ENCODE measurements at places on chromosomes 7 and 10.

DNA sequence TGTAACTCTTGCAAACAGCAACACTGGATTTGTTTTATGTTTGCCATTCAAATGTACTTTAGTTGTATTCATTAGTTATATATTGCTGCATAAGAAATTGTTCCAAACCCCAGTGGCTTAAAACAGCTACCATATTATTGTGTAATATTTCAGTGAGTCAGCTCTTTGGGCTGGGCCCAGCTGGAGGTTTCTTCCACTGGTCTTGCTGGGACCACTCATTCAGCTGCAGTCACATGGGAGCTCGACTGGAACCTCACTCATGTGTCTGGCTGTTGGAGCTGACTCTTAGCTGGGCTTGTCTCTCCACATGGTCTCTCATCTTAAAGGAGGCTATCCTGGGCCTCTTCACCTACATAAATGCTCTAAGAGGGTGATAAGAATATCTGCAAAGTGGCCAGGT, 23.2 kb upstream of the PIP4K2A start:
- H3K36me3 ChIP-seq: no peaks in the 10 kb centered on the region
- no peak overlapping the region for H3K4me3 ChIP-seq
- no peaks in the 10 kb centered on the region for H3K4me1 ChIP-seq
- H3K27me3 ChIP-seq: no peaks in the 10 kb centered on the region

DNA sequence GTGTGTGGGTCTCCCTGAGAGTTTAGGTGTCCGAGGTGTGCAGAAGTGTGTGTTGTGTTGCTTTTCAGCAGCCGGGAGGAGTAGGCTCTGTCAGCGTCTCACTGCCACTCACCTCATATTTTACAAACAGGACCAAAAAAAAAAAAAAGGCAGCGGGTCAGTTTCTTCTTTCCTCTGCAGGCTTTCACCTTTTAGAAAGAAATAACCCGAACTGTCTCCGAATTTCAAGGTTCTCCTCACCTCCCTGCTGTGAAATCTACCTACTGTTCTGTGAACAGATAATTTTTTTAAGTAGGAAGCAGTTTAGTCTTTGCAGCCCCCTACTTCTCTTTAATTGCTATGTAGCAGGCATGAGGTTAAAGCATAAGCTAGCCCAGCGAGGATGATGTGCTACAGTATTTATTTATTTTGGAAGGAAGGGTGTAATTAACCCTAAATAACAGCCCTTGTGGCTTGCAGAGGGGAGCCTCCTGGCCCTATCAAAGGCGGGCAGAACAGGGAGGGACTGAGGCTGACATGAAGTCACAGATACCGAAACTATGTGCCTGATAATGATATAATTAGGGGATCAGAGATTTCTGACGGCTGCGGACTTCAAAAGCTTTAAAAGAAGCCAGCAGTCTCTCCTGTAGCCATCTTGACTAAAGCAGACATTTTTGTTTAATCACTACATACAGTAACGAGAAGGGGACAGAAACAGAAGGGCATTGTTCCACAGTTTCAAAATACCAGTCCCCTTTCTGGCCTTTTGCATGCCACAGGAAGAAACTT, 1.6 kb downstream of the BAMBI start:
- H3K27ac ChIP-seq: no peak overlapping the region
- no peaks in the 10 kb centered on the region for H3K27me3 ChIP-seq
- H3K4me3 ChIP-seq: peak overlapping the region; percentile 82
- DNase-seq: no peak
- H3K4me1 ChIP-seq: peaks cover 30% of the 10 kb centered on the region

DNA sequence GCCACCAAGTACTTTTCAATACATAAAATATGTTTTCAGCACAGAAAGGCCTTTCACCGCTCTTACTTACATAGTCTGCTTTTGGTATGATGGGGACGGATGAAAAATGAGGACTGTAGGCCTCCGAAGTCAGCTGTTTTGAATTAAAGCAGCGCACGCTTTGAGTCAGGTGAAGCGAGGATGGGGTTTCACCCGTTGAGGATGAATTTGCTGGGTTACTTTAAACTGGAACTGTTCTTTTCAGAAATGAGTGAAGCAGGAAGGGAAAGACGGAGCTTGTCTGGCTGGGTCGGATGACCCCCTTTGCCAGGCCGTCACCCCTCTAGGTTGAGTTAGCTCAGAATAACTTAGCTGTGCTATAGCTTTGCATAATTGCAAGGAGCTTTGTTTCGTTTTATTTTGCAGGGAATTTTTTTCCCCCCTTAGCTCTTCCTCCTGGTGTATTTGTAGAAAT, 40.0 kb downstream of the CUX1 start:
- H3K36me3 ChIP-seq: no peaks in the 10 kb centered on the region
- H3K27me3 ChIP-seq: no peaks in the 10 kb centered on the region
- peak overlapping the region; percentile 87 for H3K27ac ChIP-seq
- DNase-seq: no peak
- peaks cover 79% of the 10 kb centered on the region for H3K4me1 ChIP-seq

GRCh38 chr10:117461766-117462423, 80.7 kb upstream of the EMX2 start:
- H3K36me3 ChIP-seq: no peaks in the 10 kb centered on the region
- H3K4me1 ChIP-seq: peaks cover 10% of the 10 kb centered on the region
- no peak overlapping the region for H3K4me3 ChIP-seq
- H3K27ac ChIP-seq: no peak overlapping the region

GRCh38 chr10:59666310-59666709, 43.3 kb downstream of the SLC16A9 start:
- no peaks in the 10 kb centered on the region for H3K27me3 ChIP-seq
- no peaks in the 10 kb centered on the region for H3K4me1 ChIP-seq
- no peak for DNase-seq

- peaks cover 27% of the 10 kb centered on the region for H3K4me1 ChIP-seq
- peaks cover 15% of the 10 kb centered on the region for H3K36me3 ChIP-seq
- DNase-seq: peak; percentile 98
Observed at GRCh38 chr10:72272689-72273409, 875 bp upstream of the DDIT4 start.

DNA sequence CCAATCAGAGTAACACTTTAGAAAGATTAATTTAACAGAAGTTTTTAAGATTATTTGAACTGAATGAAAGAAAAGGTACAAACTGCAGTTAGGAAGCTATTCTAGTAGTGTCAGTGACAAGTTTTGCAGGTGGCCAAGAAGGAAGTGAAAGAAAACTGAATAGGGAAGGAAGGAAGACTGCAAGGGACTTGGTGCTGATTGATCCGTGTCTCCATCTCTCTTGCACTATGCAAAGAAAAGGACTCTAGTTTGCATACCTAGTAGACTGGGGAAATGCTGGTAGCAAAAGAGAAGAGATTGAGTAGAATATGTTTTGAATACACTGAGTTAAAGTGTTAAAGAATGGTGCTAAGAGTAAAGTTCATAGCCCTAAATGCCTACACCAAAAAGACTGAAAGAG, 33.0 kb downstream of the OR6V1 start:
- no peak overlapping the region for H3K27ac ChIP-seq
- H3K27me3 ChIP-seq: no peaks in the 10 kb centered on the region
- H3K4me3 ChIP-seq: no peak overlapping the region
- H3K36me3 ChIP-seq: no peaks in the 10 kb centered on the region
- no peaks in the 10 kb centered on the region for H3K4me1 ChIP-seq

Measured in esophagus muscularis mucosa (tissue), 4 donors.